ENCODE measurements at places on chromosomes 6 and 20. TPM values are rescaled to one million over a fixed set of nuclear protein-coding genes. Genes with fewer than 3 reads are reported as not detected.

GRCh38 chr6:144296973-144297372 lies 11.8 kb downstream of the UTRN start:
- peak overlapping the region; percentile 7 for H3K27ac ChIP-seq
- DNase-seq: no peak
- no peak overlapping the region for H3K4me3 ChIP-seq
- H3K27me3 ChIP-seq: no peaks in the 10 kb centered on the region
- H3K4me1 ChIP-seq: peaks cover 12% of the 10 kb centered on the region

The HNF4A gene
- not detected for polyA plus RNA-seq

The SMPDL3A gene
- 0.19 TPM for polyA plus RNA-seq

- H3K4me1 ChIP-seq: peaks cover 6% of the 10 kb centered on the region
- H3K27ac ChIP-seq: no peak overlapping the region
Observed at GRCh38 chr6:139187489-139187888, 52.6 kb downstream of the HECA start.

The TPD52L1 gene
- 3.7 TPM for polyA plus RNA-seq

GRCh38 chr6:35718911-35719381 lies 17.9 kb upstream of the ARMC12 start:
- DNase-seq: no peak
- H3K4me3 ChIP-seq: no peak overlapping the region

The LY6G6F gene
- polyA plus RNA-seq: not detected

DNA sequence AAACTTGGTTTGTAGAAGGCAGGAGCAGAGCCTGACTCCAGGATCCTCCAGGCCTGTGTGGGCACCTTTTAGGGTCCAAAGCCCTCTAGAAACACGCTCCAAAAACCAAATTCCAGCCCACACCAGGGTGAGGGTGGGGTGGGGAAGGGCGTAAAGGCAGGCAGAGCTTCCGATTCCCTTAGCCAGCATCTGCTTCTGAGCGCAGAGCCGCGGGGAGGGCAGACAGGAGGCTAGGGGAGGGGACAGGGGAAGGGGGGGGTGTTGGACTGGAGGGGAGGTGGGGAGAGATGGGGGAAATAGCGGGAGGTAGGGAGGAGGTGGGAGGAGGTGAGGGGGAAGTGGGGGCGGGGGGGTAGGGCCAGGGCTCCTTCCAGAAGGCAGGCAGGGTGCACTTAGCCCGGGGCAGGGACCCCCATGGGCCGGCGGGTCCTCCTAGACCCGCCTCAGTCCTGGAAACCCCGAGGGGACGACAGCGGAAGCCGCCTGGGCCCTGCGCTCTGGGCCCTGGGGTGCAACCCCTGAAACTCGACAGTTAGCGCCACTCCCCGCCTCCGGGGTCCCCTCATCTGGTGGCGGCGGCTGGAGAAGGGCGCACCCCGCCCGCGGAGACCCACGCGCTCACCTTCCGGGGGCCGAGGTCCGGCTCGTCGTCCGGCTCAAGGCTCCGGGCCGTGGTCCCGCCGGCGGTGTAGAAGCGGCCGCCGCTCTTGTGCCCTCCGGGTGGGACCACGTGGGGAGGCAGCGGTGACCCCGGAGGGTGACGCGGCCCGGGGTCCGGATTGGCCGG lies 22.0 kb upstream of the FRMD1 start:
- H3K27ac ChIP-seq: no peak overlapping the region
- H3K27me3 ChIP-seq: peaks cover 48% of the 10 kb centered on the region
- no peaks in the 10 kb centered on the region for H3K36me3 ChIP-seq
- no peaks in the 10 kb centered on the region for H3K4me1 ChIP-seq
- DNase-seq: no peak
- no peak overlapping the region for H3K4me3 ChIP-seq

DNA sequence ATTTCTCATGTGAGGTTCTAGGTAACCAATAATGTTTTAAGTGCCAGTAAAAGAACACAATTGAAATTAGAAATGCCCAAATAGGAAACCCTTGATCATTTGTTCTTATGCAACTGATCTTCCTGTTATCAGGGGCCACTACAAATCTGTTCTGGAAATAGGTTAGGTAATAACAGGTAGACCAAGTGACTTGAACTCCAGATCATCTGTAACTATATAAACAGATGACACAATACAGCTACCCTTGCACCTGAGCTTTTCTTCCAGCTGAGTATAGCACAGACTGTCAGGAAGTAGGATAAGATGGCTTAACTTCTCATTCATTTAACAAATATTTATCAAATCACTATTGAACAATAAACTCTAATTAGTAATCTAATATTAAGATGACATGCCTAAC lies 52.5 kb downstream of the MAN1A1 start:
- DNase-seq: no peak
- H3K27ac ChIP-seq: no peak overlapping the region
- H3K4me1 ChIP-seq: peaks cover 9% of the 10 kb centered on the region
- no peak overlapping the region for H3K4me3 ChIP-seq
- H3K36me3 ChIP-seq: no peaks in the 10 kb centered on the region
- no peaks in the 10 kb centered on the region for H3K27me3 ChIP-seq

- H3K27me3 ChIP-seq: no peaks in the 10 kb centered on the region
- no peak overlapping the region for H3K4me3 ChIP-seq
- H3K4me1 ChIP-seq: no peaks in the 10 kb centered on the region
Observed at GRCh38 chr20:36802326-36803222, 29.0 kb upstream of the DSN1 start.

GRCh38 chr6:100166956-100167355 lies 172.9 kb upstream of the MCHR2 start:
- no peaks in the 10 kb centered on the region for H3K4me1 ChIP-seq
- no peak overlapping the region for H3K27ac ChIP-seq
- H3K4me3 ChIP-seq: no peak overlapping the region
- DNase-seq: no peak
- no peaks in the 10 kb centered on the region for H3K36me3 ChIP-seq
- peaks cover 1% of the 10 kb centered on the region for H3K27me3 ChIP-seq

The ZC2HC1B gene
- polyA plus RNA-seq: not detected

DNA sequence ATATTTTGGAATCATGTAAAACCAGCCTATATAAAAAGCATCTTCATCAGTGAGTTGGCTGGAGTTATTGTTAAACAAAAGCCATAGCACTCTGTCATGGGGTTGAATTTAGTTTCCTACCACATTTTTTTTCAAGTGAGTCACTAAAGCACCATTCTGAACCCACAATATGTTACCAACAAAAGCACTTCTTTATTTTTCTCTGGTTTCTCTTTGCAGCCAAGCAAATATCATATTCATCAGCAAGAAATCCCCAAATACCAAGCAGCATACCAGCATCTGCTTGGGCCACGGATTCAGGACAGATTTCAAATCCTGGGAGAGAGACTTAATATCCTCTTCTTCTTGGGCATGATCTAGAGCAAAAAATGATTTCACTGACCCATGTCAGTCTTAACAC lies 441.4 kb downstream of the BCKDHB start:
- no peaks in the 10 kb centered on the region for H3K27me3 ChIP-seq
- no peak overlapping the region for H3K4me3 ChIP-seq
- H3K4me1 ChIP-seq: no peaks in the 10 kb centered on the region
- H3K27ac ChIP-seq: no peak overlapping the region

The NKAPL gene
- not detected for polyA plus RNA-seq

The SLC17A1 gene
- polyA plus RNA-seq: not detected

GRCh38 chr20:49948178-49948577 lies 12.0 kb downstream of the RNF114 start:
- no peak overlapping the region for H3K27ac ChIP-seq
- H3K27me3 ChIP-seq: no peaks in the 10 kb centered on the region

DNA sequence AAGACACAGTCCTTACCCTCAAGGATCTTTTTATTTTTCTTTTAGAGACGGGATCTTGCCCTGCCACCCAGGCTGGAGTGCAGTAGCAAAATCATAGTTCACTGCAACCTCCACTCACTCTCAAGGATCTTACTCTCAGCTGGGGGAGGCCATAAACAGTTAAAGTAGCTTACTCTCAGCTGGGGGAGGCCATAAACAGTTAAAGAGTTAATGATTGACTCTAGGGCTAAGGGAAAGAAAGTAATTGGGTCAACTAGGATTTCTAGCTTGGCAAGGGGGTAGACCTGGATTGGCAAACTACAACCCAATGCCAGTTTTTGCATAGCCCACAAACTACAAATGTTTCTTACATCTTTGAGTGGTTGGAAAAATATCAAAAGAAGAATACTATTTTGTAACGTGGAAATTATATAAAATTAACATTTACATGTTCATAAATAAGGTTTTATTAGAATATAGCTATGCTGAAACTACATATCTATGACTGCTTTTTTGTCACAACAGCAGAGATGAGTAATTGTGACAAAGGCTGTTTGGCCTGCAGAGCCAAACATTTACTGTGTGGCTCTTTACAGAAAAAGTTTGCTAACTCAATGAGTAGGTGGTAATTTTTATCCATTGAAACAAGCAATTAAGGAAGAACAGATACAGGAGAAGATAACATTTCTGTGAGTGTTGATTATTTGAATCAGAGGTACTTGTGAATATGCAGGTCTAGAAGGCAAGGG lies 46.4 kb downstream of the PTPRA start:
- peaks cover 8% of the 10 kb centered on the region for H3K36me3 ChIP-seq
- H3K27ac ChIP-seq: no peak overlapping the region
- H3K4me1 ChIP-seq: peaks cover 43% of the 10 kb centered on the region
- no peak for DNase-seq

The BMP2 gene
- polyA plus RNA-seq: not detected

- no peak for DNase-seq
- no peaks in the 10 kb centered on the region for H3K36me3 ChIP-seq
- H3K4me1 ChIP-seq: no peaks in the 10 kb centered on the region
- no peak overlapping the region for H3K27ac ChIP-seq
- H3K4me3 ChIP-seq: no peak overlapping the region
- no peaks in the 10 kb centered on the region for H3K27me3 ChIP-seq
Observed at GRCh38 chr6:145427232-145427631, 308.1 kb downstream of the EPM2A start.

DNA sequence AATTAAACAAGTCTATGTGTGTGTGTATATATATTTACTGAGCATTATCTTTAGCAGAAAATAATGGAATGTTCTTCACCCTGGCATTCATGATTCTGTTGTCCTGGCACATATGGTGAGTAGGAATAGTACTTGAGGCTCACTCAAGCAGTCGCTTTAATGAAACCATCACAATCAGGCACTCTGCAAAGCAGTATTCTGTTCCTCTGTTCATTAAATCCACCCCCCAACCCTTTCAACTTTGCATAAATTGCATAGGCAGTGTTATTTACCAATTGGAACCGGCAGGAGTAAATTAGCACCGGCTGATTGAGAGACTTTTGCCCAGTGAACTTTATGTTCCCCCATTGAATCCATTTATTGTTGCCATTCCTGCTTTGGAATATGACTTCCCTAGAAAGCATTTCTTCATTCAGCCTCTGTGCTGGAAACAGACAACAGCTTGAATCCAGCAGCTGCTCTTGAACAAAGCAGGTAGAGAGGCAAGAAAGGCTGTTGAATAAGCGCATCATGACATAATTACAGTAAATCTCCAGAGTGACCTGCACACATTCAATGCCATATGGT lies 268.0 kb upstream of the RNF217 start:
- no peak overlapping the region for H3K4me3 ChIP-seq
- no peaks in the 10 kb centered on the region for H3K27me3 ChIP-seq
- no peak for DNase-seq
- no peak overlapping the region for H3K27ac ChIP-seq
- no peaks in the 10 kb centered on the region for H3K36me3 ChIP-seq

DNA sequence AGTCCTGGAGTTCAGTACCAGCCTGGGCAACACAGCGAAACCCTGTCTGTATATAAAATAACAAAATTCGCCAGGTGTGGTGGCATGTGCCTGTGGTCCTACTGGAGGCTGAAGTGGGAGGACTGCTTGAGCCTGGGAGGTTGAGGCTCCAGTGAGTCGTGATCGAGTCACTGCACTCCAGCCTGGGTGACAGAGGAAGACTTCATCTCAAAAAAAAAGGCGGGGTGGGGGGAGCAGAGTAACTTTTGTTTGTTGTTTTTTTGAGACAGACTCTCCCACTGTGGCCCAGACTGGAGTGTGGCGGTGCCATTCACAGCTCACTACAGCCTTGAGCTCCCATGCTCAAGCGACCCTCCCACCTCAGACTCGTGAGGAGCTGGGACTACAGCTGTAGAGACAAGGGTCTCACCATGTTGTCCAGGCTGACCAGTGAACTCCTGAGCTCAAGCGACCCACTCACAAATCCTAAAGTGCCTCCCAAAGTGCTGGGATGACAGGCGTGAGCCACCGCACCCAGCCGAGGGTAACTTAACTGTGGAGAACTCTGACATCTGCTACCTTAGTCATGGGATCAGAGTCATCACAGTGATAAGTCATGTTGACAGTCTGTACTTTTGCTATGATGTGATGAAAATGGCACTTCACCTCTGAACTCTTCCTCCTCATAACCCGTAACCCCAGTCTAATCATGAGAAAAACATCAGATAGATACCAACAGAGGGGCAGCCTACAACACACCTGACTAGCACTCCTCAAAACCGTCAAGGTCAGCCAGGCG lies 16.5 kb downstream of the PEDS1 start:
- no peaks in the 10 kb centered on the region for H3K27me3 ChIP-seq
- H3K4me1 ChIP-seq: peaks cover 3% of the 10 kb centered on the region
- H3K36me3 ChIP-seq: peaks cover 24% of the 10 kb centered on the region
- DNase-seq: no peak
- no peak overlapping the region for H3K4me3 ChIP-seq

DNA sequence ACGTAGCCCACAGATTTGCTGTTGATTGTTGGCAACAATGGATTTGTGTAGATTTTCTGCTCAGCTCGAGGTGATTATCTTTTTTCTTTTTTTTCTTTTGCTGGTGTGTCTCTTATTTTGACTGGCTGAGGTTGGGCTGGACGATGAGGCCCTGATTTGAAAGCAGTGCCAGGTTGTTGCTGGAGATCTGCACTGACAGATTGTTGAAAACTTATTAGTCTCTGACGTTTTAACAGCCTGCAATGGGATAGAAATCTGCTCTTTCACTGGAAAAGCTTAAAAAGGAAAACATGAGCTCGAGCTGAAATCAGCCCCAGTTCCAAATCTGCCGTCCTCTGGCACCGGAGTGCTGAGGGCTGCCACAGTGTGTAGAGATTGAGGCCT lies 87.7 kb downstream of the PDE7B start:
- no peaks in the 10 kb centered on the region for H3K27me3 ChIP-seq
- H3K4me1 ChIP-seq: no peaks in the 10 kb centered on the region
- no peak for DNase-seq
- H3K4me3 ChIP-seq: no peak overlapping the region

Data from naive B cell (primary cell).